ENCODE measurements at places on chromosomes 6 and 20. TPM values are rescaled to one million over a fixed set of nuclear protein-coding genes. Genes with fewer than 3 reads are reported as not detected.

DNA sequence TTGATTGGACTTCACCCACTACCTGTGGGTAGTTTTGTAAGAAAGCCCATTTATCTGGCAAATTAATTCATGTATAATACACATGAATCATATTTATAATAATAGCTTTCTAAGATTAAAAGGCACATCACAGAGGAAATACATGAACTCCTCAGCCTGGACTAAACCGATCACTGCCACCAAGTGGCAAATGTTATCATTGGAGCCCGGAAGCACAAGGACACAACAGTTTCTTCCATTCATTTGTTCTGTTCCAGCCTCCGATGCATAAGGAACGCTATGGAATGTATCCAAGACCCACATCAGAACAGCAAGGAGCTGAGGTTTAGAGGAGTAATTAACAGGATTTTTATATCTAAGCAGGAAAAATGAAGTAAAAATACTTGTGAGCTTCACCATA, 13.9 kb upstream of the IPCEF1 start:
- peak; percentile 67 for DNase-seq

DNA sequence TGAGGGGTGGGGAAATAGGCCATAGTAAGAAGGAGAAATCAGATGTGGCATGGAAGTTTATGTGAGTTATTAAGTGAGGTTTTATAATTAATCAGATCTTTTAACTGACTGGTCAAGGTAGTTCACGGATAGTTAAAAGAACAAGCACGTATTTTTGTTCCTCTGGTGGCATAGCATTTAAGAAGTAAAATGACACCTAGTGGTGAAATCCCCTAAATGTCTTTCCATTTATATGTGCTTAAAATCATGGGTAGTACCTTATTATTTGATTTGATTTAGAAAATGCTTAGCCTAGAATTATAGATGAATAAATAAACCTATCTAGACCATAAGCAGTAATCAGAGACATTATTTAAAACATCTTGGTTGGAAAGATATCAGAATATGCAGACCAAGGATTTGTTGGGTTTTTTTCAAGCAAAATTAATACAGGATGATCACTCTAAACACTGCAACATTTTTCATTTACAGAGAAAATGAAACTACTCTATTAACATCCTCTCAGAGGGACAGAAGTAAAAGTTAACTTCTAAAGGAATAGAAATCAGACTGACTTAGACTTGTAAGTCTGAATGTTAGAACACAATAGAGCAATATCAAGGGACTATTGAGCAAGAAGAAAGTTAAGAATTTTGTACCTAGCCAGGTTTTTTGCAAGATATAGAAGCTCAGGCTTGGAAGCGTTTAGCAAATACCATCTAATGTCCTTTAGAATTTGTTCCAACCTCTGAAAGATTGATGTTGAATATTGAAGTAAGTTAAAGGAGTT, 81.1 kb downstream of the STXBP5 start:
- DNase-seq, result peak; percentile 49

- no peak for DNase-seq
Measured at GRCh38 chr20:12179692-12180091, 262.0 kb downstream of the BTBD3 start.

DNA sequence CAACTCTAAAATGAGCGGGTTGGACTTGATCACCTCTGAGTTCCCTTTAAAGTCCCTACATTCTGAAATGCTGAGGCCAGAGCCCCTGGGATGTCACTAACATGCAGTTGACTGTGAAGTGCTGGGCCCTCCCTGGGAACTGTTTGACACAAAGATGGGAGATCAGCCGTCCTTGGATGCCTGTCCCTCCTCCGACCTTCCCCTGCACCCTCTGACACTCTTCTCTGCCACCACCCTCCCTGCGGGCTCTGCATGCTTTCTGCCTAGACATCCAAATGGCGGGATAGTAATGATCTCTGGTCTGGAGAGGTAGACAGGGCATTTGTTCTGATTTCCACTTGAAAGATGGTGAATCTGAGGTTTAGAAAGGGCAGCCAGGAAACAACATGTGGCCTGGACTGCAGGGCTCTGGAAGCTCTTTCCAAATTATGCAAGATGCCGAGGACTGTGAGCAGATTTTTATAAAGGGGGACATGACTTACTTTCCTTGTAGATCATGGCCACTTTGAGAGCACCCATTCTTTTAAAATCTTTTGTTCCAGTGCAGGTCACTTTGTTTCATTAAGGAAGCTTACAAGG, 113.2 kb downstream of the ZDHHC14 start:
- DNase-seq, result no peak

DNA sequence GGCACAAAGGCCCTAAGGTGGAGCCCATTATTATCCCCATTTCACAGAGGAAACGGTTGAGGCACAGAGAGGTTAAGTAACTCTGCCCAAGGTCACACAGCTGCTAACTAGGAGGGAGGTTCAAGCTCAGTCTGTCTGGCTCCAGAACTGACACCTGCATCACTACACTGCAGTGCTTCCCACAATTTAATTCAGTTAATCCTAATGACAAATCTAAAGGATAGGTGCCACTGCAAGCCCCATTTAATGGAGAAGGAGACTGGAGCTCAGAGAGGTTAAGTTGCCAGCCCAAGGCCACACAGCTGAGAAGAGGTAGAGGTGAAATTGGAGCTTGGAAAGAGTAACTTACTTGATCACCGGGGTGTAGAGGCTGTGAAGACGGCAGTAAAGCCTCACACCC, 148.8 kb downstream of the PREX1 start:
- DNase-seq, result no peak

DNA sequence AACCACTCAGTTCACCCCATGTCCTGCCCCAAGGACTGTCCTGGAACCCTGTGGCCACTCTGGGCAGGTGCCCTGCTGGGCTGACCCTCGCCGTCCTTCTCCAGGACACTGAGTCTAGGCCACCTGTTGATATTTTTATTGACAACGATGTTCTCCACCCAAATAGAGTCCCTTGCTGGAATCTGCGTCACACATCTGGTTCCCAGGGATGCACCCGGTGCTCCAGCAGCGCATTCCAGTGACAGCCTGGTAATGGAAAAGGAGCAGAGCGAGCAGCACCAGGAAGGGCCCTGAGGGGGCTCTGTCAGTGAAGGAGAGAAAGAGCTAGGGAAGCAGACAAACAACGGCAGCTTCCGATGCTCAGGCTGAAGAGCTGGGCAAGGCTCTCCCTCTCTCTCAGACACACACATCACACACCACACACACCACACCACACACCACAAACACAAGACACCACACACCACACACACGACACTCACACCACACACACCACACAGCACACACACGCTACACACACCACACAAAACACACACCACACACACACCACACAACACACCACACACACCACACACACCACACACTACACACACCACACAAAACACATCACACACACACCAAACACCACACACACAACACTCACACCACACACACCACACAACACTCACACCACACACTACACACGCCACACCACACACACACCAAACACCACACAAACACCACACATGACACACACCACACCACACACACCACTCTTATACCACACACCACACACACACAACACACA, 117.9 kb upstream of the THBS2 start:
- peak; percentile 54 for DNase-seq

GRCh38 chr6:97110149-97110548, 172.9 kb downstream of the MMS22L start:
- DNase-seq, result no peak

- DNase-seq, result no peak
Measured at GRCh38 chr20:63274381-63275228, 2.0 kb downstream of the ARFGAP1 start.

DNA sequence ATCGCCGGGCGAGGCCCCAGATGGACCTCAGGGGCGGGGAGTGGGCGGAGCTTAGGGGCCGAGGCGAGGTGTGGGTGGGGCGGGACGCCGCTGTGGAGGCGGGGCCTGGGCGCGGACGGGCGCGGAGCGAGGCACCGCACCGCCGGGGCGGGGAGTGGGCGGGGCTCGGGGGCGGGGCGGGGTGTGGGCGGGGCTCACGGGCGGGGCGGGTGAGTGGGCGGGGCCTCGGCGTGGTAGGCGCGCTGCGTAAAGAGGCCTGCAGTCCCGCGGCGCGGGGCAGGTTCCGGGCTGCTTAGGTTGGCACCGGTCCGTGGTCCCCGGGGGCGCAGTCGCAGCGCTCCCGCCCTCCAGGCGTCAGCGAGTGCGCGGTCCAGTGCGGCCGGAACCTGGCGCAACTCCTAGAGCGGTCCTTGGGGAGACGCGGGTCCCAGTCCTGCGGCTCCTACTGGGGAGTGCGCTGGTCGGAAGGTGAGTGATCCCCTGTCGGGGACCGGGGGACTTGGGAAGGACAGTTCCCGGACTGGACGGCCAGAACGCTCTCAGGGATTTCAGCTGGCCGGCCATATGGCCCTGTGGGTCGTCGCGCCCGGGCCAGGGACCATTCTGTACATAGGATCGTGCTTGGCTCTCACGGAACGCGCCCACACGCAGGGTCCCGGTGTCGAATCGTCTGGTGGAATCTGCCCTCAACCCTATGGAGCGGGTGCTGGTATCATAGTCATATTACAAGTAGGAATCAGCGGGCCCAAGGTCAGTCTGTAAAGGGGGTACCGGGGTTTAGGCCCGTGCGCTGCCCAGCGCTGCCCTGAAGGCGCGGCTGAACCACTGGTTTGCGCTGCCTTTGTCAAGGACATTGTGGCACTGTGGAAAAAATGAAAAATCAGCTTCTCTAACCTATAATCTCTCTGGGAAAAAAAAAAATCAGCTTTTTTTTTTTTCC, at the start of gene NQO2:
NQO2 (plus strand) TSS at position 277 of the 940 bp plus-strand sequence. CDS start 6,659 bp downstream, outside the sequence.
- DNase-seq, result no peak

DNA sequence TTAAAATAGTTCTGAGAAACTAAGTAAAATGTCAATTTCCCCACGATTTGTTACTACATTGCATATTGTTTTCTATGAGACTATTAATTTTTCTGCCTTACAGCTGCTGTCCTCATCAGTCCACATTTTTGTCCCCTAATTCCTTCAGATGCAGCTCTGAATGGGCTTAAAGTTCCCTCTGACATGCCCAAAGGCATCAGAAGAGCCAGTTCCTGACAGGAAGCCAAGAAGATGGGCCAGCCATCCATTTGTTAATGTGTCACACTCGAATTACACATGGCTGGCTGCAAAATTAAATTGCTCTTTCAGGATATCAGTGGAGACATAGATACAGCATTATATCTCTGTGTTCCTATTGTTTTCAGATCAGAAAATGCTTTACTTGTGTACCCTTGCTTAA, 1223.0 kb downstream of the EPHA7 start:
- DNase-seq, result no peak

GRCh38 chr6:142489722-142490610, 188.2 kb downstream of the ADGRG6 start:
- DNase-seq, result peak; percentile 76

- DNase-seq, result peak; percentile 84
Measured at GRCh38 chr20:5529331-5530148, 212.8 kb upstream of the PROKR2 start.

- peak; percentile 94 for DNase-seq
Measured at GRCh38 chr6:44221291-44221960, 2.0 kb upstream of the SLC29A1 start.

- no peak for DNase-seq
Measured at GRCh38 chr6:108952776-108953486, 104.7 kb downstream of the ARMC2 start.

- DNase-seq, result no peak
Measured at GRCh38 chr6:7974565-7974937, 64.0 kb upstream of the TXNDC5 start.

DNA sequence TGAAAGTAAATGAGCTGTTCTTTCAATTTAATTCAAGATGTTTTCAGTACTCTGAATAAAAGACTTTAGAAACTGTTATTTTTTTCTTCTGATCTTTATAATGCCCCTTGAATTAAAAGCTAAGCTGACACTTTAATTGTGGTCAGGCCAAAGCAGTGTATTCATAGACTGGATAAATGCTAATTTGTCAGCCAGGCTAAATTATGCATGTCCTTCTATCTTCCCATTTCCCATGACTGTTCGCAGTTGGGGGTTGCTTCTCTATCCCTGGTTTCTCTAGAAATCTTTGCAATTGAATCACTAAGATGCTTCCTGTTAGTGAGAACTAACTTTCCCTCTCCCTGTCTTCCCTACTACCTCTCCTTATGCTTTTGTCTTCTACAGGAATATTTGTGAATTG, 396.2 kb downstream of the RFPL4B start:
- peak; percentile 11 for DNase-seq

DNA sequence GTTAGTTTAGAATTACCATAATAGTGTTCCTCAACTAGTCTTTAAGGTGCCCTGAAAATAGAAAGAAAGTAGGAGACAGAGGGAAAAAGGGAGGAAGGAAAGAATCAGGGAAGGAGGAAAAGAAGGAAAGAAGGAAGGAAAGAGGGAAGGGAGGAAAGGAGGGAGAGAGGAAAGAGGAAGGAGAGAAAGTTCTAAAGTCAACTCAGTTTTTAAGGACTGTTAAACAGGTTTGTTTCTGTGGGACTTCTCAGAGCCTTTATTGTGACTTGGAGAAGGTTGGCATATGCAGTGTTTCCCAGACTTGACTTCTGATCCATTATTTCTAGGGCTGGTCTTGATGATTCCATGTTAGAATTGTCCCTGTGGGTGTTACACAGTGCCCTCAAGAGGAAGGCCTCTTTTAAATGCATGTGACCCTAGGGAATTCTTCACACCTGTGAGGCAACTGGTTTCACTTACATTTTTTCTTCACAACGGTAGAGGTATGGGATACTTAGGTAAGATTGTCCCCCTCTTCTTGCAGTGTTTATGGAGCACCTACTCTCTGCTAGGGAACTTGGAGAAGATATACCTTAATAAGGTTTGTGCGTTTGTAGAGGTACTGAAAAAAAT, 132.7 kb upstream of the GMDS start:
- peak; percentile 24 for DNase-seq

GRCh38 chr20:22385602-22386305, 198.6 kb downstream of the FOXA2 start:
- peak; percentile 64 for DNase-seq

Gene HLA-DRB5
- not detected for total RNA-seq

Gene CTAGE9
- total RNA-seq, result not detected

Gene VWA7
- 0.94 TPM for total RNA-seq

Gene CENPW
- 43.3 TPM for total RNA-seq

Gene TAAR6
- total RNA-seq, result not detected

Gene GJA10
- not detected for total RNA-seq

Gene TEAD3
- total RNA-seq, result 14.9 TPM
